ENCODE measurements at places on chromosomes 2 and 18.

GRCh38 chr2:229980431-229981184, 58.3 kb downstream of the FBXO36 start:
- peak; percentile 39 for DNase-seq

GRCh38 chr18:3773303-3773702, 323.3 kb downstream of the TGIF1 start:
- no peak for DNase-seq

GRCh38 chr2:144560251-144560650, 40.3 kb upstream of the ZEB2 start:
- DNase-seq, result no peak

DNA sequence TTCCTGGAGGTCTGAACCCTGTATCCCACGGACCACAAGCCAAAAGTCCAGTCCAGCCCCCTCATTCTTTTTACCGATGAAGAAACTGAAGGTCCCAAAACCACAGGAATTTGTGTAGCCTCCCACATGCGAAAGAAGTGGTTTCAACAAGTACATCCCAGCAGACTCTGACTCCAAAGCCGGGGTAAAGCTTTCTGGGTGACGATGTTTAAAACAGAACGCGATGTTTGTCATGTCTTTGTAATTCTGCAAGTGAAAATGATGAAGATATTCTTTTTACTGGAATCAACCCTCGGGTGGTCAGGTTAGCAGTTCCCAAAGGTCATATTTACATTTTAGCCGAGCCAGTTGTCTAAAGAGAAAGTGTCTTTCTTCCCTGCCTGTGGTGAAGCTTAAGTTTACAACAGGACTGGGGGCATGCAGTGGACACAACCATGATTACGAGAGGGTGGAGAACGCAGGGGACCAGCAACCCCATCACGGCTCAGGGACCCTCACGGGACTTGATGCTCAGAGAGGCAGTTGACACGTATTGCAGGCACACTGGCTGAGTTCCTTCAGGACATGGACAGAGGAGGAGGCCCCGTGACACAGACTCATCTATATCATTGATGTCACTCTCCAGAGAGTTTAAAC, 17.8 kb upstream of the TMEM131 start:
- no peak for DNase-seq

- DNase-seq, result no peak
Observed at GRCh38 chr2:168848225-168848624, 42.0 kb downstream of the SPC25 start.

- peak; percentile 63 for DNase-seq
Observed at GRCh38 chr2:42847596-42848151, 55.3 kb upstream of the HAAO start.

GRCh38 chr2:20999906-21000645, 43.8 kb downstream of the APOB start:
- DNase-seq, result no peak

GRCh38 chr2:25514043-25514637, 159.2 kb downstream of the DTNB start:
- DNase-seq, result no peak

DNA sequence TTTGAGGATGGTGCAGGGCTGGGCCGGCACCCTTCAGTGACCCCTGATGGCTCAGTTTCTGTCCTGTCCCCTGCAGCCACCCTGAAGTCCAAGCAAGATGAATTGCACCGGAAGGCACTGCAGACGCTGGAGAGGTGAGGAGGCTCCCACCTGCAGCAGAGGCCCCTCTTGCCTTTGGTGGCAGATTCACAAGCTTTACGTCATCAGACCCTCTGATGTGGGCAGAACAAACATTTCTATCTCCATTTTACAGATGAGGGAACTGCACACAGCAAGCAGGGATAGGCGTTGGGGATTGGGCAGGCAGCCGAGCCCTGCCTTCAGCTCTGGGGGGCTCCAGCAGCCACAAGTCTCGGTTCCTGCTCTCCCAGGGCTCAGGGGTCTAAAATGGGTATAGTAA, 107.7 kb upstream of the MCFD2 start:
- DNase-seq, result no peak

DNA sequence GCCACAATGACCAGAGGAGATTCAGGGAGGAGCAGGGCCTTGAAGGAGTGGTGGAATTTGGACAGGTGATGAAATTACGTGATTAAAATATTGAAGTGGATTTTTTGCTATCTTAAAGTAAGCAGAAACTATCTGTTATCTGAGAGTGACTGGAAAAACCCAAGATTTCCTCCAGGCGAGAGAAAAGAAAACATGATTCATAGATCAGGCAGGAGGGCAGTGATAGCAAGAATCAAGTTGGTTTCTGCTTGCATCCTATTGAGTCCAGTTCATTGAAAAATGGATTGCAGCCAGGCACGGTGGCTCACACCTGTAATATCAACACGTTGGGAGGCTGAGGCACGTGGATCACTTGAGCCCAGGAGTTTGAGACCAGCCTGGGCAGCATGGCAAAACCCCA, 127.8 kb downstream of the NXPH2 start:
- DNase-seq, result no peak

DNA sequence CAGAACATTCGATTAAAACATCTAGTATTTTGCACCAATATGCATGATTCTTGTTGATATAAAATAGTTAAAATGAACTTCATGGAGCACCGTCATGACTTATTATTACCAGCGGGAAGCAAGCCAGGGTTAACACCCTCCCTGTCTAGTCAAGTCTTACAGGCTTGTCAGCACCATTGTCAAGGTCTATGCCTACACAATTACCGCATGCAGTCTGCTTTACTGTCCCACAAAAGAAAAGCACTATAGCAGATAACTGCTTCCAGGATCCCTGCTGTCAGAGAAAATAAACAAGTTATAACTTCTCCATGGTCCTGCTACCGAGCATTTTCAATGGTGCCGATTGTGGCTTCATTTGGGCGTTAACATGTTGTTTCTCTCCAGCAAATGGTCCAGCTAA, 968.0 kb upstream of the FAM98A start:
- no peak for DNase-seq

GRCh38 chr18:22594155-22594690, 176.5 kb upstream of the CTAGE1 start:
- DNase-seq, result no peak

- no peak for DNase-seq
Observed at GRCh38 chr2:39516347-39517101, 79.4 kb upstream of the MAP4K3 start.

DNA sequence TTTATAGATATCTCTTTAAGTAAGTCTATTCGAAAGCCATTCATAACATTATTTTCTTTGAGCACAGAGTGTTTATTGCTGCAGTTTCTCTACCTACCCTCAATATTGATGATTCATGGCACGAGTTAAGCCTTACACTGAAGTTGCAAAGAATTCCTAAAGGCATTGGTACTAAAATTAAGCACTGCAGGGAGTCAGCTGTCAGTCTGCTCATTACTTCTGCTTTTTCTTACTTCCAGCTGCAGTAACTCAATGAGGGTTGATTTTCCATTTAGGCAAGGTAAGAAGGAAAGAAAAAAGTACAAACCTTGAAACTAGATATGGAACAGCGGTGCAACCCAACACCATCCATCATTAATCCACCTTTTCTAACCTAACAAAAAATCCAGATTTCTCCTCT, 65.2 kb downstream of the RNF152 start:
- DNase-seq, result no peak

DNA sequence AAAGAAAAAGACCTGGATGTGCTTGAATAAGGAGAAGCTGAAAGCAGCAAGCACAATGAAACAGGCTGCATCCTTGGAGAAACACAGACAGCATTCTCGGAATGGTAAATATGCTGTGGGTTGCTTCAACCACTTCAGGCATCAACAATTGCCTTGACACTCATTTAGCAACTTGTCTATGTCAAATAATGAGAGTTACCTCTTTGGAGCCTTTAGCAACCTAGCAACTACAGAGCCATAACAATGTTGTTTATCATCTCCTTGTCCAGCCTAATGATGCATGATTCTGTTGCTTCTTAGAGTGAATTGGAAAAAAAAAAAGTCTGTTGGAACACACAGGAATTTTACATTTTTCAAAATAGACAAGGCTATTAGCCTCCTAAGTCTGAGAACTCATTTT, 410.6 kb downstream of the PIK3C3 start:
- DNase-seq, result no peak

GRCh38 chr2:106886916-106887758, 1.2 kb upstream of the ST6GAL2 start:
- DNase-seq, result no peak

DNA sequence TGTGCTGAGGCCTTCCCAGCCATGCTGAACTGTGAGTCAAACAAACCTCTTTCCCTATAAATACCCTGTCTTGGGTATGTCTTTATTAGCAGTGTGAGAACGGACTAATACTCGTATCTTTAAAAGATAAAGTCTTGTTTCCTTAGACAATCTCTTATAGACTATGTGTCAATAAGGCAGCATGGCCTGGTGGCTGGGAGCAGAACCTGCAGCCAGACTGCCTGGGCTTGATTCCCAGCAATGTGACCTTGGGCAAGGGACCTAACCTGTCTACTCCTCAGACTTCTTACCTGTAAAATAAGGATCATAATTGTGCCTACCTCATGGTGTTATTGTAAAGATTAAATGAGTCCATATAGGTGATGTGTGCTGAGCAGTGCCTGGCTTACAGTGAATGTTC, 198.7 kb downstream of the CDH20 start:
- no peak for DNase-seq

GRCh38 chr2:15907461-15908324, 32.7 kb upstream of the MYCN start:
- no peak for DNase-seq

DNA sequence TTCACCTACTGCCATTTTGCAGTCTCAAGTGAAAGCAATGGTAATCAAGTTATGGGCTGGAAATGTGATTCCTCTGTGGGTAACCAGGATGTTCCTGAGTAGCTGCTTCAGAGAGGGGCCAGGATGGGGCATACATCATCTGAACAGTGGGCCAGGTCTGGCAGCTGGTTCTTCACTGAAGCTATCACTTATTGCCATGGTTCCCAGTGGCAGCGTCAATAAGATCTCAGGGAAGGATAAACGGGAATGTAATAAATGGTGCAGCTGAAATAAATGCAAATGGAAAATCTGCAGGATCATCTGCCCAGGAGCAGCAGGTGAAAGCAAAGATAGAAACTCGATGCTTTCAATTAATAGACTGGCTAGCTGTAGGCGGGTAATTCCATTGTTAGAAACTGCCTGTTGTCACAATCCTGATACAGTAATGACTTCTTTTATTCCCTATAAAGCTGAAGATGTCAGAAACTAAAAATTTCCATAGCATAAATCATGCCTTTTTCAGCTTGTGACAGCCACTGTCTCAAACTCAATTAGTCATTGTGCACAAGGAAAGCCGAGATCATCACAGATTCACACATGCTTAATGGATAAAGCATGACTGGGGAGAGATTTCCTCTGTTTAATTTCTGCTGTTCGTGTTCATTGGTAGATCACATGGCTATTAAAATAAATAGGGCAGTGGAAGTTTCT, 56.2 kb upstream of the CCDC85A start:
- DNase-seq, result no peak

- no peak for DNase-seq
Observed at GRCh38 chr18:67815280-67815679, 298.8 kb upstream of the DSEL start.

Data from tibial artery (tissue), 4 donors.